IMR-90 (cell line): ENCODE measurements at places on chromosomes 7 and 10.

GRCh38 chr7:85095806-85096205, 91.0 kb downstream of the SEMA3D start:
- peak; percentile 40 for DNase-seq

- no peak for DNase-seq
Observed at GRCh38 chr7:153604-154003, 38.8 kb upstream of the FAM20C start.

- DNase-seq = no peak
Observed at GRCh38 chr7:47947355-47947749, 914 bp downstream of the PKD1L1 start.

DNA sequence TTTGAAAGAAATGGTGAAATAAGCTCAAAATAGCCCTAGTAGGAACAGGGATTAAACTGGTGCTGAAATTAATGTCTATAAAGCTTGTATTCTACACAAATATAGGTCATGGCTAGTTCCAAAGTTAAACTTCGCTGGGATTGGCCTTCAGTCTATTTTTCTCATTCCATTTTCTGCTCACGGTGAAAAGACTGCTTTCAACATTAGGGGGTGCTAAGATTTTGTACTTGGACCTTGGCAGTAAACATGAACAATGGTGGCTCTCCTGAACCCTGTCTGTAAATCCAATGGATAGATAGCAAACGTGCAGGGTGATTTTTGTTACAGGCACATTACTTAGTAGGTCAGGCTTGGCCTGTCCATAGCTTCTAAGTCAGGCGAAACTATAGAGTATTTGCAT, 36.0 kb upstream of the RSU1 start:
- DNase-seq = peak; percentile 68

- DNase-seq = peak; percentile 17
Observed at GRCh38 chr10:96370584-96371157, 11.9 kb upstream of the OPALIN start.

GRCh38 chr10:43871545-43871944, 222.9 kb upstream of the ZNF32 start:
- no peak for DNase-seq

- DNase-seq = no peak
Observed at GRCh38 chr7:4014346-4015050, 667.6 kb upstream of the FOXK1 start.

DNA sequence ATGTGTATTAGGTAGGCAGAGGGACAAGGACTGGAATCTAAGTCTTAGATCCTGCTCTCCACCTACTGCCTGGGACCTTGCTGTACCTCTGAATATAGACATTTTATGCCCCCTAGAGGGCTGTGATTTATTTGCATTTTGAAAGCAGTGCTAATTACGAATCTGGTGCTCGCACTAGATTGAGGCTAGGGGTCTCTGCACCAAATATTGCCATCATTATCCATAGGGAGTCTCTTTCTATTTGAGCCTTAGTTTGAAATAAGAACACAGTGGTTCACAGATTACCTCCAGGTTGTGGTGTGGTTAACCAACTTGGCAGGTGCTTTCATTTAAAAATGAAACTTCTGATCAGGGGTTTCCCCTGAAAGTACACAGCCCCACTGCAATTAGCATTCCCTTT, 41.8 kb downstream of the CNNM1 start:
- DNase-seq = peak; percentile 23

DNA sequence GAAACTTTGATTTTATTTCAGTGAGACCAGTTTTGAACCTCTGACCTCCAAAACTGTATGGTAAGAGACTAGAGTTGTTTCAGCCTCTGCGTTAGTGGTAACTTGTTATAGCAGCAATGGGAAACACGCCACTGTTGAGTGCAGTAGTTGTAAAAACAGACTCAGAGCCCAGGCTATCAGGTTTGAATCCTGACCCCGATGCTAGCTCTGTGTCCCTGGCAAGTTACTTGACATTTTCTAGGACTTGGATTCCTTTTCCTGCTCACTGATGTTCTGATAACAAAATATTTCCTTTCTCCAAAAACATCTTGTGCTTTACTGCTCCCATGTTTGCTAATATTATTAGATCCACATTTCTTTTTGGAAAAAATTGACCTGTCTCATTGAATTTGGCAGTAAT, 131.0 kb downstream of the PLXDC2 start:
- no peak for DNase-seq

GRCh38 chr7:21898265-21898930, 47.3 kb downstream of the CDCA7L start:
- no peak for DNase-seq

DNA sequence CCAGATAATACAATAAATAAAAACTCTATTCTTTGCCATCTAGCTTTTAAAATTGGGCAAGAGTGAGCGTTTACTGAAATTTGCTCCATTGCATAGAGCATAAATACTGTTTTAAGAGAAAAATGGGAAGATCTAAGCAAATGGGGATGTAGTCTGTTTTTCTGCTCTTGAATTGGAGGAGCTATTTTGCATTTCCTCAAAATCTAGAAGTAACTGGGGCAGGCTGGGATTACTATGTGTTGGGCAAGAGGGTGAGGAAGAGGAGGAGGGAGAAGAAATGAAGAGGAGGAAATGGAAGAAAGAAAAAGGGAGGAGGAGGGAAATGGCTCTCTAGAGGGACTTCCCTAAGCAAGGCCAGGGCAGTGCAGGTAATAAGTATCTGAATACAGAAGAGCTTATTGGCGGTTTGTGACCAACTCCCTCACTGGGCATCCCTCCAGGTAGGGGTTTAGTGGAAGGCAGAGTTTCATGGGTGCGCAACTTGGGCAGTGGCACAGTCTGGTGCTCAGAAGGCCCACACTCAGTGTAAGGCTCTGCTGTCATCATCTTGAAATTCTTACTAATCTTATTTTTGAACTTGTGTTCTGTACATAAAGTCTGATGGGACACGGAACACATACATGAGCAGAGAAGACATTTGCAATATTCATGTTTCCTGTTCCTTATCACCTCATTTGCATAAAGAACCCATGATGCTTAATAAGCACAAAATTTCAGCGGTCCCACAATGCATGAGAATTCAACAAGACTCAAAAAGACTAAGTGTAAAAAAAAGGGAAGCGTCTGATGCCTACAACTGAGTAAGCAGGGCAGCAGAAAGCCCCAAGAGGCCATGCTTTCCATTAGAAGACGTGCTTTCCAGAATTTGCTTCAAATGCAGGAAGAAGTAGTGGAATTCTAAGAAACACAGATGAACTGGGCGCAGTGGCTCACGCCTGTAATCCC, 116.9 kb downstream of the EVX1 start:
- DNase-seq = no peak

GRCh38 chr7:117929237-117929636, 56.0 kb upstream of the CTTNBP2 start:
- DNase-seq = no peak

DNA sequence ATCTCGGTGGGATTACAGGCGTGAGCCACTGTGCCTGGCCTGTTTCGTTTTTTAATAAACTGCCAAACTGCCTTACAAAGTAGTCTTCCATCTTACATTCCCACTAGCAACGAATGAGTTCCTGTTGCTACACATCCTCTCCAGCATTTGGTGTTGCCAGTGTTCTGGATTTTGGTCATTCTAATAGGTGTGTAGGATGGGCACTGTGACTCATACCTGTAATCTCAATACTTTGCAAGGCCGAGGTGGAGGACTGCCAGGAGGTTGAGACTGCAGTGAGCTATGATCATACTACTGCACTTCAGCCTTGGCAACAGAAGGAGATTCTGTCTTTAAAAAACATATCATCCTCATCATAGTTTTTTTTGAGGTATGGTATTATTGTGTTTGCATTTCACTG, 21.4 kb upstream of the RSBN1L start:
- peak; percentile 82 for DNase-seq

- no peak for DNase-seq
Observed at GRCh38 chr10:86962136-86962980, 4.0 kb downstream of the SNCG start.

DNA sequence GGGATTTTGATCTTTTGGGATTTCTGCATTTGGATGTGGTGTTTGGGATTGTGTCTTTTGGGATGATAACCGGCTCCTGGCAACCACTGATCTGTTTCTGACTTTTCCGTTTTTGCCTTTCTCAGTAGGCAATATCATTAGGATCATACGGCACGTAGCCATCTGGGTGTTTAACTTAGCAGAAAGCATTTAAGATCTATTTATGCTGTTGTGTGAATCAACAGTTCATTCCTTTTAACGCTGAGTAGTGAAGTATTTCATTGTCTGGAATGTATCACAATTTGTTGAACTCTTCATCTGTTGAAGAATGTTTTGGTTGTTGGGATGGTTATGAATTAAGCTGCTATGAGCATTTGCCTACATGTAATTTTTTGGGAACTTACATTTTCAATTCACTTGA, 459.6 kb downstream of the SDK1 start:
- peak; percentile 16 for DNase-seq

DNA sequence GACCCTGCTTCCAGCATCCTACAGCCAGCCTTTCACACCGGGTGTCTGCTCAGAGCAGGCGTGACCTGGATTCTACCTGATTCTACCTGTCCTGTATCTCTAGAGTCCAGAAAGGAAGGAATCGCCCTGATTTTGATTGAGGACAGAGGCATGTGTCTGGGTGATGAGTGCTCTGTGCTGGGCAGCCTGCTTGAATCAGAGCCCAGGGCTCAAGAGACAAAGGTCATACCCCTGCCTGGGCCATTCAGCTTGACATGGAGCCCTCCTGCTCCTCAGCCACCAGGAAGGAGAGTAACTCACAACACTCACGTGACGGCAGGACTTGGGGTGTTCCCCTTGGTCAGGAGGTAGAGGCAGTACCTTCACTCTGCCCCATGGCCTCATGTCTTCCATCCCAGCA, 11.2 kb downstream of the GAD2 start:
- no peak for DNase-seq

GRCh38 chr7:14698239-14698638, 204.3 kb downstream of the DGKB start:
- DNase-seq = no peak

DNA sequence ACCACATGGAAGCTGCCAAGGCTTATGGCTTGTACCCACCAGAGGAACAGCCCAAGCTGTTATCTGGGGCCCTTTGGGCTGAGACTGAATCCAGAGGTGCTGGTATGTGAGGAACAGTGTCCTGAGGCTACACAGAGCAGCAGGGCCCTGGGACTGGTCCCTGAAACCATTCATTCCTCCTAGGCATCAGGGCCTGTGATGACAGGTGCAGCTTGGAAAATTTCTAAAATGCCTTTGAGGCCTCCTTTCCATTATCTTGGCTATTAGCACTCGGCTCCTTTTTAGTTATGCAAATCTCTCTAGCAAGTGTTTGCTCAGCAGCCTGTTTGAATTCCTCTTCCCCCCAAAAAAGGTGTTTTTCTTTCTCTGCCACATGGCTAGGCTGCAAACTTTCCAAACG, 1151.7 kb upstream of the LRRN3 start:
- DNase-seq = no peak

DNA sequence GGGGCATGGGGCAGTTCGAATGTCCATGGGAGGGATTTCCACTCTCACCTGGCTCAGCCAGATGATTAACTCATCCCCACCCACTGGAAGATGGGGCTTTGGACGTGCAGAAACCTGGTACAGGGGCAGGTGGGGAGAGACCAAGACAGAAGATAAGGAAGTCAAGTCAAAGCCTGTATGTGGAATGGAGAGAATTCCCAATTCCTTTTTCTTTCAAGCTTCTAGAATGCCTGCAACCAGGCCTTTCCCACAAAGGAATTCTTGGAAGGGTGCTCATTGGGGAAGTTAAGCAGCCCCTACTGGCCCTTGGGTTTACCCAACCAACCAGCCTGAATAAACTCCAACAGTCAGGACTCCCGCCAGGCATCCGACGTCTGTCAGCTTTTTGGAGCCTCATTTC, 39.1 kb downstream of the CCM2 start:
- no peak for DNase-seq

DNA sequence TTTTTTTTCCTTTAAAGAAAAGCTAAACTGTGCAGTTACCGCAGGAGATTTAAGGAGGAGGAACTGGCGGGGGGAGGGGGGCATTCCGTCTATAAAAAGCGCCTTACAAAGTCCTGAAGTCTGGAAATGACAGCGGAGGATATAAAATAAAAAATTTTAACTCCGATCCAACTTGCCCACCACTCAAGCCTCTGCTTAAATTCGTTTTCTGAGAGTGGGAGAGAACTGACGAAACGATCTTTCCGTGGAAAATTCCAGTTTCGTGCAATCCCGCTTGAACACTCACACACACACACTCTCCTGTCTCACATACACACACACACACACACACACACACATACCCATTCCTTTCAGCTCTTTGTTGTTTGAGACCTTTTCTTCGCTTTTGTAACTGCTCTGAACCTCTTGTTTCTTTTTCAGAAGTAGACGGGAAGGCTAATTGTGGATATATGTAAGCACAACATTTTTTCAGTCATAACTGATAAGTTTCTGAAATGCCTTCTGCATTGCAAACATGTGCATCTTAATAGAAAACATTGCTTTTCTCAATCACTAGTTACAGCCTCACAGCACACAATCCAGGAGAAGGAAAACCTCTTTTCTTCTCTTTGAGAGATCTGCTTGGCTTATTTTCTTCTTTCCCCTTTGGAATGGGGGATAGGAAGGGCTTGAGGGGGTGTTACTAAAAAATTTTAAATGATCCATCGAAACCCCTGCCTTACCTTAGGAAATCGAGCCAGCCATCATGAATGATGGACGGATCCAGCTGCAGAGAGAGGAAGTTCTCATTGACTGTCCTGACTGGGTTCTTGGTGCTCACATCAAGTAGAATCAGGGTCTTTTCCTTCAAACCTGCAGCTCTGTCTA, 628 bp downstream of the HPSE2 start:
- DNase-seq = peak; percentile 0

DNA sequence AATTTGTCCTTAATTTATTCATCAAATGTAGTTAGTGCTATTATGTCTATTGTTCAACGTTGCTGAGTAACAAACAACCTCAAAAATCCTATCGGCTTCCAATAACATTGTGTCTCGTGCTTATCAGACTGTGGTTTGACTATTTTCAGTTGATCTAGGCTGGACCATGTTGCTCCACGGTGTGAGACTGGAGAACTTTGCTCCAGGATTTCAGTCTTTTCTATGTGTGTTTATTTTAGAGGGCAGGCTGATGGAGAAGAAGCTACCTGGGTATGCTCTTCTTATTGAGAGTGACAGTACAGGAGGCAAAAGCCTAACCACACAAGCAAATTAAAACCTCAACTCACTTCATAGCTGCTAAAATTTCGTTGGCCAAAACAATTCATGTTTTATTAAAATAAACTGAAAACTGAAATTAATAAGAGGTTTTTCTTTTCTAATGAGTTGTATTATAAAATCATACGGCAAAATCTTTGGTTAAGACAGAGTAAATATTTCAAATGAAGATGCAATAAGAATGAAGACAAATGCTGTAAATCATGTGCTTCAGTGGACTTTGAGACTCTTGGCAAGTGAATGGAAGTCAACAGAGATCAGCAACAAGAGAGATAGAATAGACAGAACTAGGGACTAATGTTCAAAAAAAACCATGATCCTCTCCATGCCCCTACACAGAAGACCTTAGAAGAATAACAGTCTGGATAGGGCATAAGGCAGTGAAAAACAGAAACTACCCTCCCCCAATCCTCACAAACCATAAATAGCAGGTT, 418.0 kb upstream of the ETV1 start:
- DNase-seq = no peak

- DNase-seq = peak; percentile 54
Observed at GRCh38 chr7:40077849-40078248, 56.6 kb downstream of the MPLKIP start.

- no peak for DNase-seq
Observed at GRCh38 chr10:55104738-55105137, 303.7 kb upstream of the PCDH15 start.

GRCh38 chr7:86653919-86654659, 10.4 kb downstream of the GRM3 start:
- DNase-seq = no peak

GRCh38 chr7:103967401-103967800, 22.1 kb downstream of the RELN start:
- DNase-seq = no peak

- no peak for DNase-seq
Observed at GRCh38 chr10:48594803-48595538, 9.9 kb downstream of the ARHGAP22 start.
